ENCODE measurements at places on chromosomes 2 and 18.

GRCh38 chr2:16680781-16681180 is 15.1 kb upstream of the CYRIA start:
- H3K4me1 ChIP-seq, result peaks cover 3% of the 10 kb centered on the region
- H3K36me3 ChIP-seq, result peaks cover 3% of the 10 kb centered on the region
- H3K27me3 ChIP-seq, result peaks cover 7% of the 10 kb centered on the region
- no peak for DNase-seq
- H3K4me3 ChIP-seq, result no peak overlapping the region

DNA sequence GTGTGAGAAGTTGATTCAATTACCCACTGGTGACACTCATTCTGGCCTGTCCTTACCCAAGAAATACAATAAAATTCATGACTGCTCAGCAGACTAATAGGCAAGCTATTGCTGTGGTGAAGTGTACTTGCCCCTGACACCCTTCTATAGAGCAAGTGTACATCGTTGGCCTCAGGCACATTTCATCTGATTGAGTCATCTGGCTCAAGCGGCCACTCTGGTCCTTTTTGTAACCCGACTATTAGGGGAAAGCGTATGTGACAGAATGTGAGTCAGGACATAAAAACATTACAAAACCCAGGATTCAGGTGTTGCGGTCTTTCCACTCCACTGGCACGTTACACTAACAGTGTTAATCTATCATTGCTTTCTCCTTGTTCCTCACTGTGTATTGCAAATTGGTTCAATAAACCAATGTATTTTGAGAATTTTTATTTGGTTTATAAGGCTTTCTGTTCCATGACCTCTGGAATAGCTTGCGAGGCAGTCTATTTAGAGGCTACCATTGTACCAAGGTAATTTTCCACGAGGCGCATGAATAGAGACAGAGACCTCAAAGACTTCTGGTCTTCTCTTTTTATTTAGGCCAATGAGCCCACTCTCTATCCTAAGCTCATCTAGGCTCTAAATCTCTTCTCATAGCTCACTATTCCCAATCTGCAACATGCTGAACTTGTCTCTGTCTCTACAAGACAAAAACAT is 10.2 kb upstream of the TTC32 start:
- H3K27me3 ChIP-seq, result peaks cover 1% of the 10 kb centered on the region
- no peaks in the 10 kb centered on the region for H3K4me1 ChIP-seq
- no peak overlapping the region for H3K27ac ChIP-seq
- H3K36me3 ChIP-seq, result peaks cover 3% of the 10 kb centered on the region
- DNase-seq, result no peak

DNA sequence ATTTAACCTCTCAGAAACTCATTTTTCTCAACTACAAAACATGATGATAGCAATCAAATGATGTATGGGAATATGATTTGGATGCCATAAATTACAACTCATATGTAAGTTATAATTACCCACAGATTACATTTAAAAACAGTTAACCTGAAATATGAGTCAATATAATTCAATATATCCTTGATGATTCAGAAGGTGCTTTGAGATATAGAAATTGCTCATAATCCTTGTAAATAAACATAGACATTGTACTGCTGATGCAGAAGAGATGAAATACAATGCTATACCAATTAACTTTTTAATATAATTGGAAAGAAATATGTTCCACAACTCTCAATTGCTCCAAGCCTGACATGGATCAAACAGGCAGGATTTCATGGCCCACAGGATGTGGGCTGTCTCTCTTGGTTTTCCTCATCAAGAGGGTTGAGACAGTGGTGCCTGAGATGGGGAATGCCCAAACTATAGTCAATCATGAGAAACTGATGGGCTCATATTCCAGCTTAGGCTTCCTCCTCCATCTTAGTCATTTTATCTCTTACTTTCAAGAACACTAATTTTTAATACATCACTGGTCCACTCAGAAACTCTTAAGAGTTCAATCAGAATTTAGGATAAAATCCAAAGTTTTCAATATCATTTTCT is 49.4 kb downstream of the NCKAP5 start:
- H3K36me3 ChIP-seq, result no peaks in the 10 kb centered on the region
- H3K4me1 ChIP-seq, result no peaks in the 10 kb centered on the region
- no peak for DNase-seq
- no peak overlapping the region for H3K27ac ChIP-seq
- H3K4me3 ChIP-seq, result no peak overlapping the region

- H3K4me1 ChIP-seq, result peaks cover 34% of the 10 kb centered on the region
- DNase-seq, result no peak
- H3K36me3 ChIP-seq, result no peaks in the 10 kb centered on the region
- H3K27ac ChIP-seq, result peak overlapping the region; percentile 83
- H3K4me3 ChIP-seq, result no peak overlapping the region
These were observed 11.2 kb upstream of the STAT1 start for GRCh38 chr2:191025135-191025534.

DNA sequence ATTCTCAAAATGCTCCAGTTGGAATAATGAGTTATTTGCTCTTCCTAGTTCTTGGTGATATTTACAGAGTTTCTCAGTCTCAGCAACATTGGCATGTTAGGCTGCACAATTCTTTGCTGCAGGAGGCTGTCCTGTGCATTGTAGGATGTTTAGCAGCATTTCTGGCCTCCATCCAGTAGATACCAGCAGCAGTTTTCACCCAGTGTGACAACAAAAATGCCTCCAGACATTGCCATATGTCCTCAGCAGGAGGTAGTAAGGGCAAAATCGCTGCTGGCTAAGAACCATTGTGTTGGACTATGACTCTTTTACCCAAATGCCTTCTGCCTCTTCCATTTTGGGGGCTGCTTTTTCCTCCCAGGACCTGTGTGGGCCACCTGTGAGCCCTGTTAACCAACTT is 50.4 kb downstream of the PAX8 start:
- H3K27me3 ChIP-seq, result peaks cover 2% of the 10 kb centered on the region
- no peak overlapping the region for H3K4me3 ChIP-seq
- DNase-seq, result no peak
- no peaks in the 10 kb centered on the region for H3K36me3 ChIP-seq

DNA sequence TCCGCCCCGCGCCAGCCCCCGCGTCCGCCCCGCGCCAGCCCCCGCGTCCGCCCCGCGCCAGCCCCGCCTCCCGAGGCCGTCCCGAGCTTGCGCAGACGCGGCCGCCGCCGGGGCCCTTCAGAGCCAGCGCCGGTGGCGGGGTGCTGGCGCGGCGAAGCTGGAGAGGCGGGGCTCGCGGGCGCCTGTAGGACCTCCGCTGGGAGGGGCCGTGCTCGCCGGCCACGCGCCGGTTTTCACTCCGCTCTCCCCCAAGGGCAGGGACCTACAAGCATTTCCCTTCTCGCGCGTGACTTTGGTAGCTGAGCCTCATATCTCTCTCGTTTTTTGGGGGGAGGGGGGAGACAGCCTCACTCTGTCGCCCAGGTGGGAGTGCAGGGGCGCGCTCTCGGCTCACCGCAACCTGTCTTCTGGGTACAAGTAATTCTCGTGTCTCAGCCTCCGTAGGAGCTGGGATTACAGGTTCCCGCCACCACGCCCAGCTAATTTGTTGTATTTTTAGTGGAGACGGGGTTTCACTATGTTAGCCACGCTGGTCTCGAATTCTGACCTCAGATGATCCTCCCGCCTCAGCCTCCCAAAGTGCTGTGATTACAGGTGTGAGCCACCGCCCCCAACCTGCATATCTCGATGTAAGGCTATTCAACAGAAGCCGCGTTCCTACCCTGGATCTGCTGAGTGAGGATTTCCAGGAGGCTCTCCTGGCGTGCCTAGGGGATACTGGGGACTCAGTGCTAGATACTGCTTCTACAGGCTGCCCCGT is at the start of gene ZNF514:
Gene ZNF514 (minus strand): TSS at position 159 of the 760 bp plus-strand sequence. CDS start 6,595 bp downstream, outside the sequence.
- peak; percentile 82 for DNase-seq
- H3K4me1 ChIP-seq, result peaks cover 16% of the 10 kb centered on the region
- peak within 1 kb of the TSS; percentile 86 for H3K4me3 ChIP-seq
- H3K27ac ChIP-seq, result peak within 1 kb of the TSS; percentile 76
- H3K27me3 ChIP-seq, result peaks cover 1% of the 10 kb centered on the region

- no peaks in the 10 kb centered on the region for H3K36me3 ChIP-seq
- DNase-seq, result no peak
- H3K4me1 ChIP-seq, result peaks cover 50% of the 10 kb centered on the region
- peak overlapping the region; percentile 90 for H3K4me3 ChIP-seq
- H3K27ac ChIP-seq, result peak overlapping the region; percentile 98
- H3K27me3 ChIP-seq, result peaks cover 13% of the 10 kb centered on the region
These were observed 463 bp downstream of the PPP1CB start for GRCh38 chr2:28751956-28752630.

DNA sequence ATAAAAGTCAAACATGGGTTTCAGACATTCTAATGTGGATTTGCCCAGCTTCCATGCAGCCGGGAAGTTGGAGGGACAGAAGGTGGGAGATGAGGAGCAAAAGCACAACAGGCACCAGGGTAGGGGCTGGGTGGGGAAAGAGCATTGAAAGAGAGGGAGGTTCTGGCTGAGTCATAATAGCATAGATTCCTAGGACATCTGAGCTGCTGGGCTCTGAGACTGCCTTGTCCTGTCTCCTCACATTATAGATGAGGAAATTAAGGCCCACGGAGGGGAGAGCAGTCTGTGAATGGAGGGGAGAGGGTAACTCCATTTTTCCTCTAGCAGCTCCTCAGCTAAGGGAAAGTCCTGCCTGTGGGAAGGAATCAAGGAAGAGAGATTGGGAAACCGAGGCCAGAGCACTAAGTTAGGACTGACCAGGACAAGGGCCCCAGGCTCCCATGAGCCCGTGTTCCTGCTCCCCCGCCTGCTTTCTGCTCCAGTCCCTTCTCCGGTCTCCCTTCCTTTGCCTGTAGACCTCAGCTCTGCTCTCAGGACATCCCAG is 26.2 kb downstream of the SH2D6 start:
- H3K27me3 ChIP-seq, result no peaks in the 10 kb centered on the region
- H3K36me3 ChIP-seq, result no peaks in the 10 kb centered on the region
- no peaks in the 10 kb centered on the region for H3K4me1 ChIP-seq
- no peak overlapping the region for H3K4me3 ChIP-seq
- DNase-seq, result no peak

GRCh38 chr2:67790622-67791021 is 272.2 kb downstream of the C1D start:
- no peaks in the 10 kb centered on the region for H3K36me3 ChIP-seq
- no peaks in the 10 kb centered on the region for H3K4me1 ChIP-seq
- H3K27ac ChIP-seq, result no peak overlapping the region
- H3K4me3 ChIP-seq, result no peak overlapping the region
- H3K27me3 ChIP-seq, result peaks cover 1% of the 10 kb centered on the region

DNA sequence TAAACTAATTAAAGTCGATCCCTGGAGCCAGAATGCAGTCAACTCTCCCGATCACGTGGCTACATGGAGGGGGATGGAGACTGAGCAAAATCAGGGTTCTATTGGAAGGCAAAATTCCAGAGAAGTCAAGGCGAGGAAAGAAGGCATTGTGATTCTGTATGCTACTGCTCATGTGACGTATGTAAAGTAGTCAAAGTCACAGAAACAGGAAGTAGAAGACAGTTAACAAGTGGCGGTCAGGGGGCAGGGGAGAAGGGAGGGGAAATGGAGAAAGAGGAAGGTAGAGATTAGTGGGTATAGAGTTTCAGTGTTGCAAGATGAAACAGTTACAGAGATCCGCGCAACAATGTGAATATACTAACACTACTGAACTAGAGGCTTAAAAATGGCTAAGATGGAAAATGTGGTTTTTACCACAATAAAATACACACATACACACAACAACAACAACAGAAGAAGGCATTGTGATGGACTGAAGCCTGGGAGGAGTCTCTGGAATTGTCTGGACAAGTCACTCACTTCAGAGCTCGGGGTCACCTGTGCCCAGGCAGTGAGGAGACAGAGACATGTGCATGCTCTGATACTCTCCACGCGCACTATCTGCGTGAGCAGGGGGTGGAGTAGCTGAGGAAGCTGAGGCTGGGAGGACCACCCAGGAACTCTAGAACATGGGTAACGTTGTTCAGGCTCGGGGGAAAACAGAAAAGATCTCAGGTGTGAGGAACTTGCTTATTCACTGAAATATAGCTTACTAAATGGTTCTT is 89.9 kb upstream of the CDCA7 start:
- peaks cover 14% of the 10 kb centered on the region for H3K4me1 ChIP-seq
- DNase-seq, result peak; percentile 31
- H3K27ac ChIP-seq, result peak overlapping the region; percentile 48
- peak overlapping the region; percentile 74 for H3K4me3 ChIP-seq
- H3K27me3 ChIP-seq, result no peaks in the 10 kb centered on the region
- no peaks in the 10 kb centered on the region for H3K36me3 ChIP-seq

DNA sequence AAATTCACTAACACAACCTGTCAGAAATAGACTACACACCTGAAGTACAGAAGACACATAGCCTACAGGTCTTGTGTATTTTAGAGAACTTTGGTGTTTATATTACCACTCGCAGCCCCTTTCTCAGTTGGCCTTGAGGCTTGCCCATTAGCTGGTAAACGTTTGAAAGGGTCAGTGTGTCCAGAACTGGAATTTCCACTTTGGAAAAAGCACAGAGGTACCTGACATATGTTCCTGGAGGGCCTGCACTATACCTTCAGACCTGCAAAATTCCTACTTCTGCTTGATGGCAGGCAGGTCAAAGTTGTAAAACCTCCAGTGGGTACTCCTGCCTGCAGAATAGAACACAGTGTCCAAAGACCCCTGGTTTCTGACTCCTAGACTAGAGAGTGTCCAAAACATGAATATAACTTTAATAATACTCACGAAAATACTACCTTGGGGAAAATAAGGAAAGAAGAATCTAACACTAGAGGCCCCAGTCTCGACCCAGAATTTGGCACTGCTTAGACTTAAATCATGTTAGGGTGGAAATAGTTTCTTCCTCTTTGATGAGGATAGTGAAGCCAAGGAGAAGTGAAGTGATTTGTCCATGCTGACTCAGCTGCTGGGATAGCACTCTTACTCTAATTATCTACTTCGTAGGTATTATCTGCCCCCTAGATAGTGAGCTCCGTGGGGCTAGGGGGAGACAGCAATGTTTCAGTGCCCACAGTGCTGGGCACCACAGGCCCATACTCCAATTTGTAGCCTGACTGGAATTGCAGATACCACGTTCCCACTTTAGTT is 2.8 kb downstream of the KCTD1 start:
- H3K36me3 ChIP-seq, result no peaks in the 10 kb centered on the region
- no peak overlapping the region for H3K27ac ChIP-seq
- no peak for DNase-seq
- peaks cover 58% of the 10 kb centered on the region for H3K4me1 ChIP-seq
- peak overlapping the region; percentile 40 for H3K4me3 ChIP-seq

DNA sequence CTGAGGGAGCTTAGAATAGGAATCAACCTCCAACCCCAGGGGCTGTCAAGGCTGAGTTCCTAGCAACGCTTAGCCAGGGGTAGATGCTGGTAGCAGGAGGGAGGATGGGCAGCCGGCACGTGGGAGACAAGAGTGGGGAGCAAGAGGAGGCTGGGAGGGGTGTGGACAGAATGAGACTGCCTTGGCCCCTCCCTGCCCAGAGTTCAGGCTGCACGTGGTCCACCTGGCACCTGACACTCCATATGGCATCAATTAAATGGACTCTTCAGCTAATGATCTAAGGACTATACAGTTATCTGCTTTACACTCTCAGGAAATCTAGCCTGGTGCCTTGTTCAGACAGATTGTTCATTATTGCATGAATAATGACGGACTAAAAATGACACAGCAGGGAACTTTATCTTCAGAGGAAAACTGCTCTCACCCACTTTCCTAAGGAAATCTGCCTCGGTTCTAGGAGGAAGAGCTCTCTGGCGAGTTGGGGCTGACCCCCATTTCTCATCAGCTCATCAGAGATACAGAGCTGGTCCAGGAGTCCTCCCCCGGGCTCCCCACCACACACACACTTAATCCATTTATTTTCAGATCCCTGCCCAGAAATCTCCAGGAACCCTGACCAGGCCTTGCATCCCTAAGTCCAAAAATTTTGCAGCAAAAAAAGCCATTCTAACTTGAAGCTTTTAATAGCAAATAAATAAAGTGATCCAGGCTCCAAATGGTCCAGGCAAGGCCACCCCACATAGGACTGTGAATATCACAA is 102.1 kb upstream of the CDC42EP3 start:
- peaks cover 3% of the 10 kb centered on the region for H3K27me3 ChIP-seq
- DNase-seq, result no peak
